ENCODE measurements at places on chromosomes 12 and 14. TPM values are rescaled to one million over a fixed set of nuclear protein-coding genes. Genes with fewer than 3 reads are reported as not detected.

Gene RERG
- total RNA-seq: 40.5 TPM

Gene TMEM63C
- 0.35 TPM for total RNA-seq

Gene HIF1A
- total RNA-seq: 171 TPM

Gene KRT8
- 177 TPM for total RNA-seq

Gene GPR137C
- 5.5 TPM for total RNA-seq

Gene PPP1R1A
- total RNA-seq: 11.9 TPM

Gene PRPF39
- 77.8 TPM for total RNA-seq

Gene TMEM121
- 14.7 TPM for total RNA-seq

Gene AGAP2
- 2.9 TPM for total RNA-seq

Gene CELA1
- not detected for total RNA-seq

Gene CCER1
- total RNA-seq: not detected

Gene KRT75
- not detected for total RNA-seq

Gene KRT78
- total RNA-seq: not detected

Gene RNF212B
- total RNA-seq: 0.18 TPM

Gene SMIM41
- 0.35 TPM for total RNA-seq

Gene CCDC197
- 0.23 TPM for total RNA-seq

Gene RNU4-1
- total RNA-seq: under 0.01 TPM

Gene SLC10A1
- not detected for total RNA-seq

Gene AJUBA
- 63.2 TPM for total RNA-seq

Gene EFS
- total RNA-seq: 35.5 TPM

Gene PAPOLA
- 162 TPM for total RNA-seq

Gene STXBP6
- total RNA-seq: 6.8 TPM

Gene KRT82
- not detected for total RNA-seq

Gene FBLN5
- 153 TPM for total RNA-seq

Gene TSFM
- total RNA-seq: 15.0 TPM

Gene PLD4
- 16.2 TPM for total RNA-seq

Gene IFNG-AS1
- total RNA-seq: 0.70 TPM

Gene GNG2
- 53.6 TPM for total RNA-seq

Gene FGF23
- total RNA-seq: 0.06 TPM

Gene PLBD1
- 31.4 TPM for total RNA-seq

Gene NPAS3
- total RNA-seq: 8.4 TPM

Gene KRT2
- not detected for total RNA-seq

Gene TPH2
- not detected for total RNA-seq

Gene RTL1
- 8.5 TPM for total RNA-seq

Gene NTS
- total RNA-seq: 1.2 TPM

Gene VRTN
- total RNA-seq: not detected

Gene PTHLH
- 0.99 TPM for total RNA-seq

Gene CPNE6
- not detected for total RNA-seq

Gene PRPH
- 0.18 TPM for total RNA-seq

Gene NEUROD4
- total RNA-seq: not detected

Gene DBX2
- 0.12 TPM for total RNA-seq

Gene CCDC88C
- total RNA-seq: 38.6 TPM

Gene SRSF9
- 134 TPM for total RNA-seq

Gene TUBA1C
- 105 TPM for total RNA-seq

Gene LTBP2
- 14.4 TPM for total RNA-seq

Gene CNTN1
- total RNA-seq: 47.3 TPM

Gene ERBB3
- total RNA-seq: 123 TPM

Gene RSRC2
- total RNA-seq: 58.9 TPM

Gene LMNTD1
- not detected for total RNA-seq

Gene FAM222A
- total RNA-seq: 5.0 TPM

Gene SOAT2
- 0.41 TPM for total RNA-seq

Gene KIAA0586
- total RNA-seq: 21.2 TPM

Gene RNASE4
- total RNA-seq: 13.5 TPM
